ENCODE measurements at places on chromosomes 11 and 22.
A peak's percentile ranks its signal among the peaks of the same experiment; 100 is the strongest.

GRCh38 chr22:45932071-45932470 lies 44.9 kb downstream of the WNT7B start:
- peak; percentile 47 for DNase-seq

DNA sequence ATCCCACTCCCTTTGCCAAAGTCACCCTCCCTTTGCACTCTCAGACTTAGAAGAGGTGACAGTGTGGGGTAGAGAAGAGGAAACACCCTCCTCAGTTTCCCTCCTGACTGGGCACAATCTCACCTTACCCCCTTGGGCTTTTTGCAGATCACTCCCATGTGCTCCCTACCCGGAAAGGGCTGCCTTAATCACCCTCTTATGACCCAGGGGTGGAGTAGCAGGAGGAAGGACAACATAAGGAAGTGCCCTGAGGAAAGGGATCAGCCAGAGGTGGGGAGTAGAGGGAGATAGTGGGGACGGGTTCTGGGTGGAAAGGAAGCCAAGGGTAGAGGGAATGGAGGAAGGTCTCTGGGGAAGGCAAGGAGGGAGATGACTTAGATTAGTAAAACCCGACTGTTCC lies 52.0 kb downstream of the NRXN2 start:
- no peak for DNase-seq

DNA sequence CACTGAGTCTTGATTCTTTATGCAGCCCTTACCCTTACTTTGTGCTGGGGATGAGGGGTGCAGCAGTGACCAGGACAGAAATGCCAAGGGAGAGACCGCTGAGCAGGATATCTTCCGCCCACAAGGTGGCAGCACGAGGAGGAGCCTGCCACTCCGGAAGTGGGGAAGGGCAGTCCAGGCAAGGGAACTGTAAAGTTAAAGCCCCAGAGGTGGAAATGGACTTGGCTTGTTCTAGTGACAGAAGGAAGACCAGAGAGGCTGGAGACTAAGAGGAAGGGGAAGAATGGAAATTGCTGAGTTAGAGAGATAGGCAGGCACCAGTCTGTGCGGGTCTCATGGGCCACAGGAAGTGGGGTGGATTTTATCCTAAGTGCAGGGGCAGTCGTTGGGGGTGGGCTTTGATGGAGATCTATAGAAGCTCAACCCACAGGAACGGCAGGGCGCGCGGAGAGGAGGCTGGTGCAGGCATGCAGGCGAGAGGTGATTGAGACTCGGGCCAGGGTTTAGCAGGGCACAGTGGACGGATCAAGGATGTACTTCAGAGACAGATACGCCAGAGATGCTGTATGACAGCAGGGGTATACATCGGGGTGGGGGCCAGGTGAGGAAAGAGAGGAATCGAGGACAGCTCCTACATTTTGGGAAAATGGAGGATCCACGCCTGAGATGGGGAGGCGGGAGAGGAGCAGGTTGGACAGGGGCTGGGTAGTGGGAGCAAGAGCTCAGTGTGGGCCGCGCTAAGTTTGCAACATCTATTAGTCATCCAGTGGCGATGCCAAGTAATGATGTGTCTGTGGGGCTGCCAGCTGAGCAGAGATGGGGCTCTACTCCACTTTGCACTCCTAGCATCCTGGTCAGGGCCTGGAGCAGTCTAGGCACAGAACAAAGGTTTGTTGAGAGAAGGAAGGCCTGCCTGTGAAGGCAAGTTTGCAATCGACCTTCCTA lies 3.3 kb upstream of the GRK2 start:
- peak; percentile 91 for DNase-seq

- peak; percentile 77 for DNase-seq
These were observed 25.8 kb downstream of the DDIAS start for GRCh38 chr11:82927264-82927880.

- peak; percentile 47 for DNase-seq
These were observed 70.8 kb downstream of the WNT11 start for GRCh38 chr11:76135491-76135890.

Measured in GM03348 (cell line).